Activated CD4-positive, alpha-beta T cell treated with anti-CD3 and anti-CD28 coated beads, Interleukin-2, amount 50 U/mL, for 1 hour (primary cell): ENCODE measurements at places on chromosomes 5 and 9.

DNA sequence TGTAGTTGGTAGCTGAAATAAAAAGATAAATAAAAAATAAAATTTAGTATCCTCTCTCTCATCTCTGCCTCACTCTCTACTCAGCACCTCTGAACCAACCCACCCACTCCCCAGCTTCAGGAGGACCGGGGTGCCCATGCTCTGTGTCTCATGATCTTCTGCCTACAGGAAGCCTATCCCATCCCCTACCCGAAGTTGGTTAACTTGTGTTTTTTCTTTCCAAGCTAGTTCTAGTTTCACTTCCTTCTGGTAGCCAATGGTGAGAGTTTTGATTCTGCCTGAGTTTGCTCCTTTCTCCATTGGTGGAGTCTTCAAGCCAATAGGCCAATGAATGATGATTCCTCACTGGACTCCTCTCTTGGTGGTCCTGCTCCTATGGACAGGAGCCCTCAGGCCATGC lies 32.1 kb downstream of the SNX24 start:
- DNase-seq: no peak

GRCh38 chr9:85421641-85422040 lies 320.1 kb downstream of the AGTPBP1 start:
- no peak for DNase-seq

DNA sequence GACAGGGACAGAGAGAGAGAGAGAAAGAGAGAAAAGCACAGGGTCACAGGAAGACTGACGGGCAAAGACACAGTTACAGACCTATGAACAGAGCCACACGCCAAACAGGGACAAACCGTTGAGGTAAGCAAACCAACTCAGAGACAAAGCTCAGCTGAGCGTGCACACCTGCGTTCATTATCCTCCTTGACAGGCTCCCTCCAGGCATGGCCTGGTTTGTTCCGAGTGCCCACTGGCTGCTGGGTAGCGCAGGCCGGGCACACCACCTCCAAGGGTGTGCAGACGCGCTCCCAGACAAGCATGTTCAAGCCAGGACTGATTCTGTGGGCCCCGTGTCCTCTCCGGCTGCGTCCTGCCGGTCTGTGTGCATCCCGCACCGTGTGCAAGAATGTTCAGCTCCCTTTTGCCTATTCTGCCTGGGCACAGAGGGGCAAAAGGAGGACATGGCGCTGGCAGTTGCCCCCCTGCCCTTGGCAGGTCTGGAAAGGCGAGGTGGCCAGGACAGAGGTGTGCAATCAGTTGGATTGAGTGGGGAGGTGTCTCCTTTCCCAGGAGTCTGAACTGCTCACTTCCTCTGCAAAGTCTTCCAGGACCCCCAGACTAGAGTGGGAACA lies 467 bp upstream of the SMIM32 start:
- DNase-seq: no peak

DNA sequence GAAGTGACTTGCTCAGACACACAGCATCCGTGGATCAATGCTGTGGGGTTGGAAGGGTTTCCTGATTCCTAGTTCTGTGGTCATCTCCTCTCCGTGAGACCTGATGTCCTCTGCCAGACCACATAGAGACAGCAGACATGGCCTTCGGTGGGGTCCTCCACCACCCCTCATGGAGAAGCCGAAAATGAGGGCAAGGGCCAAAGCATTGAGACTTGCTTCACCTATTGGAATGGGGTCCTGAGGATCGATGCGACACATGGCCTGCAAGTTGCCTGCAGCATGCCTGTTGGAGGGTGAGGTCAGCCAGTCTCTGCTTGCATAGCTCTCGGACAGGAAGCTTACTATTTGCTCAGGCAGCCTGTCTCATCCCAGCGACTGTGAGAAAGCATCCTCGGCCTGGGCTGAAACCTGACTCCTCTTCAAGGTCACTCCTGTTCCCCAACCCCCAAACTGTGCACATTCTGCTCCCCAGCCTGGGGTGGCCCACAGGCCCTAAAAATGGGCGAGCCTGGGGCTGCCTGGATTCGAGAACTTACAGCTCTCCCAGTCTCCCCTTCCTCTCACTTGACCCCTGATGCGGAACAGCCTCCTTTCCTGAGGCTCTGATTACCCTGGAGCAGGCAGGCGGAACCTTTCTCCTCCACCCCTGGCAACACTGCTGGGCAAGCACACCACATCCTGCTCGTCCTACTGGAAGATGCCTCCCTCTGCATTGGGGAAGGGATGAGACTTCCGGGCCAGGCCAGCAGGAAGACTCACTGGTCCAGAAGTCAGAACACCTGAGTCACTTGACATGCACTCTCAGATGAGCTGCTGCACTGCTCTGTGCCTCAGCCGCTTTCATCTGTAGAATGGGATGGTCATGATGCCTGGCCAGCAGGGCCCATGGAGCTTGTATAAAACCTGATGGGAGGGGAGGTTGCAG lies 186.9 kb downstream of the RGS3 start:
- no peak for DNase-seq

GRCh38 chr9:137250329-137251193 lies 525 bp upstream of the STPG3 start:
- DNase-seq: no peak

DNA sequence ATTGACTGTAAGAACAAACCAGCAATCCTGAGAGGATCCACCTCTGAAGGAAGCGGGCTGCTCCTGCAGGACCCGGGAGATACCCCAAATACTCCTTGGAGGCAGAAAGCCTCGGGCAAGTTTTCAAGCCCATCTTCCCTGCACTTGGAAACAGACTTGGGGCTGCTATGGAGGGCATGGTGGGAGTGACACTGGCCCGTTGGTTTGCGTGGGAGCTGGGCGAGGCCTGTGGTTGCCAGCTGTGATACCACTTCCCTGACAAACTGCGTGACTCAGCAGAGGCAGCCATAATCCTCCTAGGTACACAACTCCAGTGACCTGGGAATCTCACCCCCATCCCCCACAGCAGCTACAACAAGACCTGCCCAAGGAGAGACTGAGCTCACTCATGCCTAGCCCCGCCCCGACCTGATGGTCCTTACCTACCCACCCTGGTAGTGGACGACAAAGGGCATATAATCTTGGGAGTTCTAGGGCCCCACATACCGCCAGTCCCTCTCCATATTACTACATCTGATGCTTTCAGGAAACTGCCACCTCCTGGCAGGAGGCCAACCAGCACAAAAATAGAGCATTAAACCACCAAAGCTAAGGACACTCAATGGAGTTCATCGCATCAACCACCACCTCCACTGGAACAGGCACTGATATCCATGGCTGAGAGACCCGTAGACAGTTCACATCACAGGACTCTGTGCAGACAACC lies 38.1 kb upstream of the VLDLR start:
- no peak for DNase-seq

DNA sequence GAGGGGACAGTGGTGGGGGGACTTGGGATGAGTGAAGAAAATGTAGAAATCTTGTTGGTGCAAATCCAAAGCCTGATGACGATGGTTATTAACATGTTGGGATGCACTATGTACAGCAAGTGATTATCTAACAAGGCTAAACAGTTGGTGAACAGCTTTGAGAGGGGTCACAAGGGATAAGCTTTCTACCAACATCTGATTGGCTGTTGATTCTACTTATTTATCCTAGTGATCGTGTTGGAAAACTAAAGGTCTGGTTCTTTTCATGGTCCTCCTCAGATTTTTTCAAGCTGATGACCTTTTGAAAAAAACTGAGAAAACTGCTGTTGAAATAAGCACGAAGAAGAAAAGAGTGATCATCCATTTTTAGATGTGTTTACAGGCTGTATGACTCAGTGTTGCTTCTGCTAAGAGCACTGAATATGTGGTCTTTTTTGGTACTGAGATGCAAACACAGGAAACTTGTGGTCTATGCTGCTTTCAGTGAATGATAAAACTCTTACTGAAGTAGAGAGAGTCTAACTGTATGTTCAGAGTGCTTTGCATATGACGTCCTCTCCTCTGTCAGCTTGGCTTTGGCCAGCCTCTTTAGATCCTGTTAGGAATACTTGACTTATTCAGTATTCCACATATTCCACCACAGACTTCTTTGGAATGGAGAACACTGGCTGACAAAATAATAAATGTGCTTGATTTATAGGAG lies 174.8 kb downstream of the SLF1 start:
- DNase-seq: no peak

DNA sequence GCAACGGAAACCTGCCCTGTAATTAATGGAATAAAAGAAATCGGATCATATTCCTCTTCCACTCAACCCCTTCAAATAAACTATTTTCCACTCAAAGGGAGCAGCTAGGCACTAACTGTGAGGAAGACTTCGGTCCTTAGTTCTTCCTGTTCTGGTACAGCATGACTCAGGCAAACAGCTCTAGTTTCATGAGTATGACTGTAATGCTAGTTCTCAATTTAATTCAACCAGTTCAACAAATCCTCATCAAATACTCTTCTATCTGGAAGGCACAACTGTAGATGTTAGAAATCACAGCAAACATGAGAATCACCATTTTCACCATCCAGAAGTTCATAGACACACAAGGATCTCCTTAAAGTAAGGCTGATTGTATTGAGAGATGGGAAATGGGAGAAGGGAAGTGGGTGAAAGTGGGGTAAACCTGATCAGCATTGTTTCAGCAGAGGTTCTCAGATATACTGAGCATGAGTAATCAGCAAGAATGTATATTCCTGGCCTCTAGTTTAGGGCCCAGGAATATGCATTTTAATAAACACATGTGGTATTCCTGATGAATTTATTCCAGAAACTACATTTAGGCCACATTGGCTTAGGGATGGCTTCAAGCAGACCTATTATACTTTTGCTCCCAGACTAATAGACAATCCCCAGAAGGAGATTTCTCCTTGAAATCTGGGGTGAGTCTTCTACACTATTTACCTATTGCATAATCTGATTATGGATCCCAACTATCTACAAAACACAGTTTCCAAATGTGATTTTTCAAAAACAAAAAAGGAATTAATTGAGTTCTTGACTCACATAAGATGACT lies 141.1 kb upstream of the SLC12A2 start:
- DNase-seq: no peak

DNA sequence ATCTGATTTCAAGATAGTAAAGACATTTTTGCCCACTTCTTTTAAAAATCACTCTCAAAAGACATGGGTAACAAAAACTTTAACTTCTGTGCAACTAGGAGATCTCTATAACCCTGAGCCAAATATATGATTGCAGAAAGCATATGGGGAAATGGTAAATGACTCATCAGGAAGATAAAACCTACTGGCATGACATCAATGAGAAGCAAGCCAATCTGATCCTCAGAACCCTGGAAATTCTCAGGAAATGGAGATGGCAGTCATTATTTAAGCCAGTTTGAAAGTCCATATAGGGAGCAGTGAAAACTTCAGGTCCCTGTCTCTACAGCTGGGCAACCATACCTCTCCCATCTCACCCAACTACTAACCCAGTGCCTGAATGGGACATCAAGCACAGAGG lies 249.7 kb upstream of the NREP start:
- no peak for DNase-seq

DNA sequence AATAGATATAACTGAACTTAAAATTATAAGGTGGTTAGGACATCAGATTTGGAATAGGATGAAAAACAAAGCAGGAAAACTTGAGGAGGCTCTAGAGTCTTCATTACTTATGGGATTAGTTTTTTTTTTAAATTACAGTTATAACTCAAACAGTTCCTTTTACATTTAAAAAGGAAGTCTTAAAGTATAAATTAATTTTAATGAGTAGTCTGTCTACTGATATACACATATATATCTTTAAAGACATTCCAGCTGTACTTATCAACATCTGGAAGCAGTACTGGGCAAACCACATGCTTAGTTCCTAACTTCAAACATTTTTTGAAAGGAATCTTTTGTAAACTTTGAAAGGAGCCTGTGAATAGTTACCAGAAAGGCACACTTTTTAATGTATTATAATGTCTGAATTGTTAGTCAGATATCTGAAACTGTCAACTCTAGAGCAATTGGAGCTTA lies 6.0 kb downstream of the ACTBL2 start:
- DNase-seq: no peak

DNA sequence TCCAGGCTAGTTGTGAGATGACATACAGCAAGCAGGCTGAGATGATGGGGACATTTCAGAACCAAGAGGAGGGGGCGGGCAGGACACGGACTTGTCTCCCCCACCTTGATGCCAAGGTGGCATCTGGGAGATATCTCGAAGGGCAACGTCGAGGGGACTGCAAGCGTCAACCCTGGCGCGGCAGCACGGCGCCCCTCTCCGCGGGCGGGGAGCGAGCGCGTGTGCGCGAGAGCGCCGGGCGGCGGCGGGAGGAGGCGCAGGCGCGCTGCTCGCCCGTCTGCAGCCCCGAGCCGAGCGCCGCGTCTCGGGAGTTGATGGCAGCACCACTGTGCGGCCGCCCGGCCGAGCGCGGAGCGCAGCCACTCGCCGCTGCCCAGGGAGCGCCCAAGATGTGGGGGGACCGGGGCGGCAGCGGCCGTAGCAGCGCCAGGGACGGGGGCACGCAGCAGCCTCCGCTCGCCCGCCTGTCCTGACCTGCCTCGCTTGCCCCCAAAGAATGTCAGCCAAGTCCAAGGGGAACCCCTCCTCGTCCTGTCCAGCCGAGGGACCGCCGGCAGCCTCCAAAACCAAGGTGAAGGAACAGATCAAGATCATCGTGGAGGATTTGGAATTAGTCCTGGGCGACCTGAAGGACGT lies at the start of gene PRR16:
PRR16 (plus strand) TSS at position 310 of the 636 bp plus-strand sequence.
- DNase-seq: no peak

DNA sequence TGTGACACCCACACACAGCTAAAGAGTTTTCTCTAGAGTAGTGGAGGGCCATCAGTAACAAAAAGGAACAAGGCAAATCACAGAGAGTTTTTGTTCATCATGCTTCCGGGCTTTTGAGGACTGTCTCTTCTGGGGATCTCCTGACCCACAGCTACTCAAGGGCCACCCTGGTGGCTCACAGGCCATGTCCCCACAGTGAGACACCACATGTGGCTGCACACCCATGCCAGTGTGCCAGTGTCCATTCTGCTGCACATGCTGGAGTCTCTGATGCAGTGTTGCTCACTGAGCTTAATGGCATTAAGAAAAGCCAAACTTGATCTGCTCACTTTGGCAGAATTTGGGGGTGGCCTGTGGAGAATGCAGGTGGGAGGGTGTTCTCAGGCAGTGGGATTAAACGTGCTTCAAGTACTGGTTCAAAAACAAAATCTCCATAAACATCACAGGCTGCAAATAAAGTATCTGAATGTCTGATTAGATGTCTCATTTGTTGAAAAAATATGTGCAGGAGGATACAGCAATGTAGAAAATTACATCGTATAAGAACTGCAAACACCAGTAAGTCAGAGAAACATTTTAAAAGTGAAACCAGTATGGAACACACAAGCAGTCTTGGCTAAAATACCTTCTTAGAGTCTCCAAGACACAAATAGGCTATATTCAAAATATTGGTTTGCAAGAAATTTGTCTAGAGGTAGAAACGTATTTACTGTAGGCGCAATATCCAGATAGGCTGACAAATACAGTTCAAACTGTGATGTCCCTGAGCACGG lies 11.0 kb downstream of the FREM1 start:
- no peak for DNase-seq

DNA sequence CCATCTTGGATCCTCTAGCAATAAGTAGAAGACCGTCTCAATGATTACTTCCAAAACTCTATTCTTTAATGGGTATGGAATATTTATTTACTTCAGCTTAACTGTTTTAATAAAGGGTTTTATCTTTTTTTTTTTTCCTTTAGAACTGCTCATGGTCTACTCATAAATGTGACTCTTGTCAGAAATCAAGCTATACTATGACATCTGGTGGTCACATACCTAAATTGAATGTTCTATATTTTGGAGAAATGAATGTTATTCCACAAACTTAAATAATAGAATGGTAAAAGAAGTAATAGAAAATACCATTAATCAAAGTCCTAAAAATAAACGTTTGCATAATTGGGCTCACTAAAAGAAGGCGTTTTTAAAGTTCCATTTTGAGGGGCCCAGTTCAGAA lies 131.2 kb upstream of the PLCXD3 start:
- no peak for DNase-seq
